A549 treated with Hydrocortisone at 1 μM for 4 hours (cell line): ENCODE measurements at places on chromosomes 2 and 18. TPM values are rescaled to one million over a fixed set of nuclear protein-coding genes. Genes with fewer than 3 reads are reported as not detected.

Gene POTEC
- total RNA-seq: not detected in 5 replicates

Gene ASB1
- 41.6 to 57.9 TPM (median 54.6 TPM) in 5 replicates for total RNA-seq

Gene NDC80
- total RNA-seq: 10.7 to 14.3 TPM (median 13.6 TPM) in 5 replicates

Gene FOXI3
- total RNA-seq: 0.05 to 0.09 TPM (median 0.05 TPM) in 4 of 5 replicates, not detected in the other

Gene SFT2D3
- 4.4 to 6.0 TPM (median 5.5 TPM) in 5 replicates for total RNA-seq

Gene RAB17
- 0.25 to 0.85 TPM (median 0.41 TPM) in 5 replicates for total RNA-seq

Gene MYCN
- not detected in 5 replicates for total RNA-seq

Gene DNER
- 10.4 to 13.8 TPM (median 11.2 TPM) in 5 replicates for total RNA-seq

Gene G6PC2
- total RNA-seq: not detected in 5 replicates

Gene PTPRM
- 27.1 to 36.1 TPM (median 33.7 TPM) in 5 replicates for total RNA-seq

Gene CAVIN2
- 35.0 to 72.9 TPM (median 54.7 TPM) in 5 replicates for total RNA-seq

Gene RAB31
- total RNA-seq: 17.3 to 28.0 TPM (median 20.5 TPM) in 5 replicates

Gene BMP10
- not detected in 5 replicates for total RNA-seq

Gene EML4
- 22.6 to 33.3 TPM (median 25.1 TPM) in 5 replicates for total RNA-seq

Gene MFF
- 98.8 to 111 TPM (median 103 TPM) in 5 replicates for total RNA-seq

Gene FBLN7
- 0.44 to 0.66 TPM (median 0.56 TPM) in 5 replicates for total RNA-seq

Gene RFTN2
- 0.02 TPM in 1 of 5 replicates, not detected in the others for total RNA-seq

Gene DSC1
- not detected in 5 replicates for total RNA-seq

Gene PRKAG3
- total RNA-seq: not detected in 5 replicates

Gene FOSL2
- total RNA-seq: 66.8 to 83.9 TPM (median 73.8 TPM) in 5 replicates
